Progenitor cell of endocrine pancreas (in vitro differentiated cells): ENCODE measurements at places on chromosomes 5 and 9.

GRCh38 chr5:73454379-73455036 is 5.9 kb upstream of the FOXD1 start:
- peak; percentile 43 for DNase-seq
- peaks cover 3% of the 10 kb centered on the region for H3K4me1 ChIP-seq
- peaks cover 49% of the 10 kb centered on the region for H3K27me3 ChIP-seq
- no peak overlapping the region for H3K4me3 ChIP-seq
- no peaks in the 10 kb centered on the region for H3K36me3 ChIP-seq
- no peak overlapping the region for H3K27ac ChIP-seq

- no peak overlapping the region for H3K27ac ChIP-seq
- peaks cover 18% of the 10 kb centered on the region for H3K36me3 ChIP-seq
- no peak overlapping the region for H3K4me3 ChIP-seq
- no peak for DNase-seq
- no peaks in the 10 kb centered on the region for H3K27me3 ChIP-seq
Measured at GRCh38 chr9:123834218-123834888, 95.6 kb downstream of the DENND1A start.

- no peaks in the 10 kb centered on the region for H3K36me3 ChIP-seq
- DNase-seq: no peak
Measured at GRCh38 chr5:76943006-76943405, 9.8 kb upstream of the CRHBP start.

- H3K36me3 ChIP-seq: peaks cover 3% of the 10 kb centered on the region
- H3K27ac ChIP-seq: no peak overlapping the region
- no peak for DNase-seq
- peak overlapping the region; percentile 43 for H3K4me3 ChIP-seq
- H3K27me3 ChIP-seq: peaks cover 62% of the 10 kb centered on the region
Measured at GRCh38 chr5:141874262-141874964, 3.8 kb downstream of the PCDH1 start.

GRCh38 chr9:78663369-78663768 is 366.4 kb downstream of the PSAT1 start:
- H3K4me1 ChIP-seq: no peaks in the 10 kb centered on the region
- no peak overlapping the region for H3K4me3 ChIP-seq
- DNase-seq: no peak
- no peaks in the 10 kb centered on the region for H3K36me3 ChIP-seq

DNA sequence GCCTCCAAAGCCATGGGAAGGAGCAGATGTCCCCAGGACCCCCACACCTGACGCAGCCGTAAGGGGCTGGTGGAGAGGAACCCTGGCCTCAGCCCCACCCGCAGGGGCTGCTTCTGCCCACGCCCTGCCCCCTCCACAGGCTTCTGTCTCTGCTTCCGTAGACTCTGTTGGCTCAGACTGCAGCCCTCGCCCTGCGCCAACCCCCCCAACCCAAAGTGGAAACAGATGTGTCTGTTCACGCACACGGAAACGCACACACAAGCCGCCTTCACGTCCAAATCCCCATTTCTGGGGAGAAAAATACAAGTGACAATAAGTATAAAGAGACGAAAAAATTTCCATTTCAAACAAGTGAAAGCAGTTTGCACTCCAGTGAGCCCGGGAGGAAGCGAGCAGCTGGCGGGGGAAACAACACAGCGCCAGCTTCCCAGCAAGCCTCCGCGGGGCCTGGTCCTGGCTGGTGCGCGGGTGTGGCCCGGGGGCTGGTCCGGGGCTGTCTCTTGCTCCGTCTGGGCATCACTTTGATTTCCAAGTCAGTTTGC is 32.6 kb upstream of the RXRA start:
- no peak overlapping the region for H3K27ac ChIP-seq
- H3K4me3 ChIP-seq: no peak overlapping the region
- no peak for DNase-seq
- H3K4me1 ChIP-seq: no peaks in the 10 kb centered on the region
- H3K36me3 ChIP-seq: no peaks in the 10 kb centered on the region

DNA sequence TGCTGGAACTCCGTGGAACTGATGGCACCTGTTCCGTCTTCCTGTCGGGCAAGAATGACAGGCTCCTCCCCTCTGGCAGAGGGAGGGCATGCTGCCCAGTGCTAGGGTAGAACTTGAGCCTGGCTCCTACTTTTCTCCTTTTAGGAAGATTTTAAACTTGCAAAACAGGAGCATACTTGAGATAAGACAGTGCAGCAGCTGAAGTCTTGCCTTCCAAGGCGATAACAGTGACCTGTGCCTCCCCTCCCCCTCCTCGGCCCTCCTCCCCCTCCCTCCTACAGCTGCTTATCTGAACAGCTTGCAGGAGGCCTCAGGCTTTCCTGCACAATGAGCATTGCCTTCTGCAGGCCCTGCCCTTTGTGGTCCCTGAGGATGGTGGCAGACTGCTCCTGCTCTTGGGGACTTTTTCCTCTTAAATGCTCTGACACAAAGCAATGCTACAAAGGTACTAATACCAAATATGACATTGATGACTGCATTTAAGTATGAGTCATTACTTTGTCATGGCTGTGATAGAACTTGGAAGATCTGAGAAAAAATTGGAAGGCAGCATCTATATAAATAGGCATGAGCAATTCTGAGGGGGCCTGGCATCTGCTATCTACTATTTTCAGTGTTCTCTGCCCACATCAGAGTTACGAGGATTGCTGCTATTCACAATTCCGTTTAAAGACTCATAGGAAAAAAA is 2.0 kb downstream of the GADD45G start:
- H3K27me3 ChIP-seq: peaks cover 41% of the 10 kb centered on the region
- peak overlapping the region; percentile 76 for H3K4me3 ChIP-seq
- H3K36me3 ChIP-seq: no peaks in the 10 kb centered on the region

GRCh38 chr5:173217626-173218397 is 17.2 kb downstream of the NKX2-5 start:
- DNase-seq: no peak
- H3K4me3 ChIP-seq: no peak overlapping the region
- H3K4me1 ChIP-seq: no peaks in the 10 kb centered on the region
- H3K27ac ChIP-seq: no peak overlapping the region

- no peaks in the 10 kb centered on the region for H3K27me3 ChIP-seq
- no peaks in the 10 kb centered on the region for H3K4me1 ChIP-seq
- H3K36me3 ChIP-seq: peaks cover 4% of the 10 kb centered on the region
- DNase-seq: no peak
Measured at GRCh38 chr5:14996997-14997396, 125.4 kb upstream of the ANKH start.

DNA sequence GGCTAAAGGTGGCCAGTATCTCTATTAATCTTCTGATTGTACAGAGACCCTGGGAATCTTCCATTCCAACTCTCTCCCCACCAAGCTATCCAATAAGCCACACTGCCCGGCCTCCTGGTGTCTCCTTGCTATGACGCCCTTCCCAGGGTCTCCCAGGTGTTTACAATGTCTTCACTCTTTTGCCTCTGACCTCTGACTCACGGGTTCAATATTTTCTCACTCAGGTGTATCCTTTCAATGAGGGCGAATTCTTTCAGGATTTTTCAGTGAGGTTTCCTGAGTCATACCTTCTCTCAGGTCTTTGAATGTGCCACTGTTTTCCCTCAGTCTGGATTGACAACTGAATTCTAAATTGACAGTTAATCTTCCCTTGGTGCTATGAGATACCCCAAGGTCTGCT is 53.7 kb upstream of the IRX4 start:
- peaks cover 9% of the 10 kb centered on the region for H3K4me1 ChIP-seq
- H3K27me3 ChIP-seq: peaks cover 12% of the 10 kb centered on the region
- H3K4me3 ChIP-seq: no peak overlapping the region
- peak overlapping the region; percentile 51 for H3K27ac ChIP-seq

DNA sequence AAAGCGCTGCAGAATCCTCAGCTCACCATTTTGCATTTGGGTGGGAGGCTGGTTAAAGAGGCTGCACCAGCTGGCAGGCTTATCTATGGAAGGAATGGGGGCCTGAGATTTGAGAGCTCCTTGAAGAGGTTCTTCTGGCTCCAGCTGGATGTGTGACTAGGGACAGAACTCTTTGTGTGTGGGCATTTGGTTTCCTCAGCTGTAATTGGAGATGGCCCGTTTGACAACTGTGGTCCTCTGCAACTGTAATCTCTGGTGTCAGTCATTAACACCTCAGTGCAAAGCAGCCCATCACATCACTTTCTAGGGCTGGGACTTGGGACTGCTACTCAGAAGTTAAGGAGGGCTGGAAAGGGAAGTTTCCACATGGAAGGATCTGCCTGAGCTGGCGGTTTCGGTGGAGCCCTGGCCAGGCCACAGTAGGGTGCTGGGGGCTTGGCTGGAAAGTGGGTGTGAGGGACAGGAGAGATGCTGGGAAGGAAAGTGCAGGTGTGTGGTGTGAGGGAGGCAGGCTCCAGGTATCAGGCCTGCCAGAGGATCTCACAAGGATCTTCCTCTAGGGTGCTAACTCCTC is 193.8 kb downstream of the GADD45G start:
- H3K27me3 ChIP-seq: peaks cover 29% of the 10 kb centered on the region
- no peak overlapping the region for H3K4me3 ChIP-seq
- DNase-seq: no peak
- peak overlapping the region; percentile 34 for H3K27ac ChIP-seq

- H3K4me3 ChIP-seq: no peak overlapping the region
- no peaks in the 10 kb centered on the region for H3K27me3 ChIP-seq
- no peak for DNase-seq
Measured at GRCh38 chr5:10513501-10514442, 50.1 kb upstream of the ANKRD33B start.

- no peak for DNase-seq
- H3K4me3 ChIP-seq: no peak overlapping the region
- H3K27me3 ChIP-seq: no peaks in the 10 kb centered on the region
- H3K4me1 ChIP-seq: peaks cover 16% of the 10 kb centered on the region
- H3K27ac ChIP-seq: peak overlapping the region; percentile 65
Measured at GRCh38 chr5:107387526-107388140, 283.1 kb downstream of the EFNA5 start.

GRCh38 chr9:137194388-137194787 is 5.9 kb downstream of the SSNA1 start:
- H3K4me1 ChIP-seq: peaks cover 12% of the 10 kb centered on the region
- no peak for DNase-seq
- H3K4me3 ChIP-seq: no peak overlapping the region
- H3K36me3 ChIP-seq: no peaks in the 10 kb centered on the region
- no peak overlapping the region for H3K27ac ChIP-seq

DNA sequence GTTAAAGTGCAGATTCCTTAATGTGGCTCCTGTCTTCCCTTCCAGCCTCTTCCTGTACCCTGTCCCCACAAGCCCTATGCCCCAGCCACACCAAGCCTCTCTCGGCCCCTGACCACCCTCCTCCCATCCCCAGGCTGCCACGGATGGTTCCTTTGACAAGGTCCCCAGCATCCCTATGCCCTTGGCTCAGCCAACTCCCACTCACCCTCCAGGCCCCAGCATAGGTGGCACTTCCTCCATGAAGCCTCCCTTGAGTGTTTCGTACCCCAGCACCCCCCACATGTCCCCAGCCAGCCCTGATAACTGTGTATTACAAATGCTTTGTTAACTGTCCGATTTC is 115.5 kb upstream of the TBC1D2 start:
- H3K36me3 ChIP-seq: no peaks in the 10 kb centered on the region
- no peak for DNase-seq
- H3K4me3 ChIP-seq: no peak overlapping the region
- no peak overlapping the region for H3K27ac ChIP-seq
- peaks cover 15% of the 10 kb centered on the region for H3K4me1 ChIP-seq
- H3K27me3 ChIP-seq: no peaks in the 10 kb centered on the region

DNA sequence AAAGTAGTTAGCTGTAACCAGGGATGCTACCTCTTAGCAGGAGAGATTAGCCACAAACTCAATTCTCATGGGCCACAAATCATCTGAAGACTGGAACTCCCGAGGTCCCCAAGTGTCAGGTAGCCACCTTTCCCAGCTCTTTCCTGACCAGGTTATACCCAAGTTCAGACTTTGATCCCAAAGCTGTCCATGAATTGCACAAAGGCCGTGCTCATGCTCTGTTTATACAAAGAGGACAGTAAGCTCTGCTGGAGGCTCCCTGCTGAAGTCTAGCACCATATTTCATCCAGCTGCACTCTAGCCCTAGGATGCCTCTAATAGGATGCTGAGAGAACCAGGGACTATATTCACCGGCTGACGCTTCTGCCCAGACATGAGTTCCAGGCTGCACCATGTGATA is 271.0 kb upstream of the ADAMTSL1 start:
- no peak overlapping the region for H3K27ac ChIP-seq
- peaks cover 3% of the 10 kb centered on the region for H3K27me3 ChIP-seq
- no peak for DNase-seq
- no peaks in the 10 kb centered on the region for H3K36me3 ChIP-seq
- no peak overlapping the region for H3K4me3 ChIP-seq

- peaks cover 7% of the 10 kb centered on the region for H3K27me3 ChIP-seq
- no peak overlapping the region for H3K27ac ChIP-seq
- no peaks in the 10 kb centered on the region for H3K36me3 ChIP-seq
- peaks cover 25% of the 10 kb centered on the region for H3K4me1 ChIP-seq
- DNase-seq: no peak
Measured at GRCh38 chr9:89529243-89530035, 31.5 kb upstream of the SEMA4D start.

DNA sequence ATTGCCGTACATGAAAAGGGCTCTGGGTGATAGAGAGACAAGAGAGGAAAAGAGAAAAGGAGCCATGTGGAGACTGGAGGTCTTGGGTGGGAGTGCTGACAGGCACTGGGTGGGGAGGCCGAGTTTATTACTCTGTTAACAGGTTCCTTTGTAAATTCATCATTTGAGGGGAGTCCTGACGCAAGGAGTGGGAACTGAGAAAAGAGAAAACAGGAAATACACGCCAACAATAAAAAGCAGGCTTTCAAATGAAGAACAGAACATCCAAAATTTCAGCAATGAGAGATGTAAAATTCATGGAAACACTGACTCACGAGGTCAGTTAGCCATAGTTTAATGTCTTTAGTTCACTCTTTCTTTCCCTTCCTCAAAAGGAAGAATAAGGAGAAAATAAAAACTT is 342.8 kb downstream of the TMEM167A start:
- H3K27me3 ChIP-seq: no peaks in the 10 kb centered on the region
- no peaks in the 10 kb centered on the region for H3K36me3 ChIP-seq
- peaks cover 17% of the 10 kb centered on the region for H3K4me1 ChIP-seq
- H3K4me3 ChIP-seq: no peak overlapping the region

DNA sequence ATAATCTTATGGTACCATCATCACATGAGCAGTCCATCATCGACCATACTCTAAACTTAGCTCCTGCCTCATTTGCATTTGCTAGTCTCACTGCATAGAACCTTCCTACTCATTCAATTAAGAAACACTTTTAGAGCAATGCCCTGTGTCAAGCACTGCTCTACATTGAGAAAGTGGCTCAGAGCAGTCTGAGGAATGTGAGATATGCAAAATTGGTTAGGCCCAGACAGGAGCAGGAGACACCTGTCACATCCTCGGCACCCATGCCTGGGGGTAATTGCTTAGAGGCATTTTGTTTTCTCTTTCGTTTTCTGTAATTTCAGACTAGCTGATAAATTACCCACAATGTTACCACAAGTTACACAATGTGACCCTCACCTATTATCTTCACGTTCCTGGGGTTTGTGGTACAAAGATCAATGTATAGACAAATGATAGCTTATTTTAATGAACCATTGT is 4.9 kb upstream of the RARS1 start:
- H3K4me1 ChIP-seq: peaks cover 1% of the 10 kb centered on the region
- no peak overlapping the region for H3K4me3 ChIP-seq
- DNase-seq: no peak
- no peaks in the 10 kb centered on the region for H3K27me3 ChIP-seq

GRCh38 chr5:66660396-66660795 is 64.2 kb downstream of the MAST4 start:
- H3K27ac ChIP-seq: no peak overlapping the region
- H3K27me3 ChIP-seq: no peaks in the 10 kb centered on the region
